ENCODE measurements at places on chromosomes 7 and 10. TPM values are rescaled to one million over a fixed set of nuclear protein-coding genes. Genes with fewer than 3 reads are reported as not detected.

The SEMA3A gene
- 7.4 TPM for total RNA-seq

- DNase-seq, result no peak
Observed at GRCh38 chr7:18996583-18996982, 120.9 kb downstream of the TWIST1 start.

The ZNF425 gene
- 0.99 TPM for total RNA-seq

DNA sequence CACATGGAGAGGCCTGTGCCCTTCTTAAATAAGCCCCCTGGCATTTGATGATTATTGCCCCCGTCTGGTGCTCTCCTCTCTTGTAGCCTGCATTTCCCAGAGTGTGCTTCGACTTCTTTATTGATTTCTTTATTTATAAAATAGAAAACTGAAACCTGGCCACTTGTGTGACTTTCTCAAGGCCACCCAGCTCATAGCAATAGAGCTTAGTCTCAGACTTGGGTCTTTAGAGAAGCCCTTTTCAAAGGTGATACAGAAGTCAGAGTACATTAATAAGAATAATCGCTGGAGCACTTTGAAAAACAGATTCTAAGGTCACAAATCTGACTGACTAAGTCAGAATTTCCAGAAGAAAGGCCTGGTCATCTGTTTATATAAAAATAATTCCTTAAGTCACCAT lies 86.6 kb downstream of the NOC3L start:
- no peak for DNase-seq

DNA sequence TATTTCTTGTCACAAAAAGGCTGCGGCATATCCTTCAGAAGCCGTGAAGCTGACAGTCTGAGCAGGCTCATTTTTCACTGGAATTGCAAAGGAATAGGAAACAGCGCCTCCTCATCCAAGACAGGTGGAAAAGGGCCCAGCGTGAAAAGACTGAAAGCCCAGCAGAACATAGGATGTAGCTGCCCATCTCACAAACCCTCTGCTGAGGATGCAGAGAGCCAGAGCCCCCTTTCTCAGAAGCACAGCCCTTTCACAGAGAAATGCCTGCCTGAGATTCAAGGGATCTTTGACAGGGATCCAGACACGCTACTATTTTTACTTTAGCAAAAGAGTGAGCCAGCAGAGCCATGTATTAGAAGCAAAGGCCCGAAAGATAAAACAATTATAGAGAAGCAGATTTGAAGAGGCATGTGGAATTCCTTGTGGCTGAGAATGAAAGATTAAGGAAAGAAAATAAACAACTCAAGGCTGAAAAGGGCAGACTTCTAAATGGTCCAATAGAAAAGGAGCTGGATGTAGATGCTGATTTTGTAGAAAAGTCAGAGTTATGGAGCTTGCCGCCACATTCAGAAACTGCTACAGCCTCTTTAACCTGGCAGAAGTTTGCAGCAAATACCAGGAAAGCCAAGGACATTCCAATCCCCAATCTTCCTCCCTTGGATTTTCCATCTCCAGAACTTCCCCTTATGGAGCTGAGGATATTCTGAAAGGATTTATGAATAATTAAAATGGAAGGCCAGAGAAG lies 36.9 kb downstream of the GDI2 start:
- DNase-seq, result no peak

The ACBD7 gene
- total RNA-seq, result not detected

The SPDYE5 gene
- not detected for total RNA-seq

The GLI3 gene
- total RNA-seq, result 3.1 TPM

The VIPR2 gene
- total RNA-seq, result 9.5 TPM

DNA sequence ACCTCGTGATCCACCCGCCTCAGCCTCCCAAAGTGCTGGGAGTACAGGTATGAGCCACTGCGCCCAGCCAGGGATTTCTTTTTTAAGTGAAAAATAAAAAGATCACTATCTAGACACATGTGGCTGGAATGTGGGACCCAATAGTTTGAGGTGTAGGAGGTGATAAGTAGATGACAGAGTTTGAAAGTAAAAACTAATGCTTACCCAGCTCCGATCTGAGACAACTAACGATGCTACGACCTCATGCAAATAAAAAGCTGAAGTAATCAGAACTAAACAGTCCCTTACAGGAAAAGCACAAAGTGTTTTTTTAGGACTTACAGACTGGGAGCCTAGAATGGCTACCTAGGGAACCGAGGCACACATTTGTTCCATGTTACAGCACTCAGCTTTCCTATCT lies 23.0 kb downstream of the PCGF6 start:
- no peak for DNase-seq

GRCh38 chr10:49762566-49762877 lies 399 bp upstream of the OGDHL start:
- DNase-seq, result no peak

All from right cardiac atrium (tissue), 5 donors.